ENCODE measurements at places on chromosomes 11 and 22. TPM values are rescaled to one million over a fixed set of nuclear protein-coding genes. Genes with fewer than 3 reads are reported as not detected.

- H3K27ac ChIP-seq, result no peak overlapping the region
- no peak for DNase-seq
- H3K36me3 ChIP-seq, result no peaks in the 10 kb centered on the region
- H3K4me3 ChIP-seq, result no peak overlapping the region
Measured at GRCh38 chr22:22761963-22762772, 117.8 kb downstream of the GGTLC2 start.

GRCh38 chr11:95659088-95659487 lies 130.5 kb downstream of the FAM76B start:
- H3K4me3 ChIP-seq, result no peak overlapping the region
- no peaks in the 10 kb centered on the region for H3K4me1 ChIP-seq
- no peak overlapping the region for H3K27ac ChIP-seq
- DNase-seq, result no peak
- H3K27me3 ChIP-seq, result no peaks in the 10 kb centered on the region

DNA sequence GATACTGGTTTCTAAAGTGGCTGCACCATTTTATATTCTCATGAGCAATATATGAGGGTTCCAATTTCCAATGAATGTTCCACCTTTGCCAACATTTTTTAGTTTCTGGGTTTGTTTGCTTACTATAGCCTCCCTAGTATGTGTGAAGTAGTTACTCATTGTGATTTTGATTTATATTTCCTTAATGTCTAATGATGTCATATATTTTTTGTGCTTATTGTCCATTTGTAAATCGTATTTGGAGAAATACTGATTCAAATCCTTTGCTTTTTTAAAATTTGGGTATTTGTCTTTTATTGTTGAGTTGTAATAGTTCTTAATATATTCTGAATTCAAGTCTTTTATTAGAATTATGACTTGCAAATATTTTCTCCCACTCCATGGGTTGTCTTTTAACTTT lies 161.0 kb upstream of the C11orf58 start:
- H3K4me1 ChIP-seq, result no peaks in the 10 kb centered on the region
- H3K36me3 ChIP-seq, result no peaks in the 10 kb centered on the region
- H3K27me3 ChIP-seq, result no peaks in the 10 kb centered on the region
- H3K4me3 ChIP-seq, result no peak overlapping the region

- no peaks in the 10 kb centered on the region for H3K36me3 ChIP-seq
- no peaks in the 10 kb centered on the region for H3K27me3 ChIP-seq
- no peak overlapping the region for H3K27ac ChIP-seq
- no peak for DNase-seq
Measured at GRCh38 chr22:32380991-32381390, 23.3 kb downstream of the RFPL3 start.

DNA sequence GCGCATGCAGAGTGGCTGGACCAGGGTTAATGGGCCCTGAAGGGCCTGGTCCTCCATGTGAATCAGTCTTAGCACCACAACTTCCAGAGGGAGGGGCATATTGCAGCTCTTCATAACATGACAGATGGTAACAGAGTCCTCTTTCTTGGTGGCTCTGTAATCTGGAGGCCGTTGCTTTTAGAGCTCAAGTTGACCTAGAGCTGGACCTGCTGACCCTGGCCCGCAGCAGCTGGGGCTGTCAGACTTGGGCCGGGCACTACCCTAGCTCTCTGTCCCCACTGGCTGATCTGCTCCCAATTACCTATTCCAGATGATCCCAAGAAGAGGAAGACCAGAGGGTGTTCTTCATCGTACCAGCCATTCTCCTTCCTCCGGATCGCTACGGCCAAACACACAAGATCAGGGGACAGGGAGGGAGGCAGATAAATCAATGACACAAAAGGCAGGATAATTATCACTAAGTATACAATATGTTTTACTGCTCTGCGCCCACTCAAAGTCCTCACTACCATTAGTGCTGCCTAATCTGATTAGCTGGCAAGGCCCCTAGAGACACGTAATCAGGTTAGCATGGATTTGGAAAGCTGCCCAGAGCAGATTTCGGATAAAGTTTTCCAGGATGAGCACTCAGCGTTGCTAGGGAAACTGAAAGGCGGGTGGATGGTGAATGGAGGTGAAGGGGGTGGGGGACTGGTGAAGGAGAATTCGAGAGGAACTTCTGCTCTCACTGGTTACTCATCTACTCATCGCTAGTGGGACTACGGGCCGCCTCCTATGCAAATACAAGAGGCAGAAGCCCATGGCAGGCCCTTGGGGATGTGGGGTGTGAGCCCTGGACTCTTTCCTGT lies 64.5 kb upstream of the PHOX2A start:
- H3K4me1 ChIP-seq, result peaks cover 51% of the 10 kb centered on the region
- no peaks in the 10 kb centered on the region for H3K27me3 ChIP-seq
- H3K27ac ChIP-seq, result peak overlapping the region; percentile 44
- no peak for DNase-seq

DNA sequence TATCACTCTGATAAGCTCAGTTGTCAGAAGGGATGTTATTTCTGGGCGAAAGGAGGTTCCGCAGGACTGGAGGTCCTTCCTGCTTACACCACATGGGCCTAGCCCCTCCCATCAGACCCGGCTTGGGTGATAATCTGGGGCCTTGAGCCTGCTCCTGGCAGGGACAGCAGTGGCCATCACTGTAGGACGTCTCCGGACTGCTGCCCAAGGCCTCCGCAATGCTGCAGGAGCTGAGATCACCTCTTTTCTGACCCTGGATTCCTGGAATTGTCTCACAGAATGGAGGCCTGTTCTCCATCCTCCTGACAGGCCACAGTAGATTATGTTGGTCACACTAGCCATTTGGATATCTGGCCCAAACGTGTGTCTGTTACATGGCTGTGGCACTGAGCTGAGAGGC lies 9.2 kb upstream of the BIK start:
- H3K4me1 ChIP-seq, result no peaks in the 10 kb centered on the region
- no peak for DNase-seq
- H3K27me3 ChIP-seq, result no peaks in the 10 kb centered on the region
- no peaks in the 10 kb centered on the region for H3K36me3 ChIP-seq
- H3K4me3 ChIP-seq, result no peak overlapping the region

DNA sequence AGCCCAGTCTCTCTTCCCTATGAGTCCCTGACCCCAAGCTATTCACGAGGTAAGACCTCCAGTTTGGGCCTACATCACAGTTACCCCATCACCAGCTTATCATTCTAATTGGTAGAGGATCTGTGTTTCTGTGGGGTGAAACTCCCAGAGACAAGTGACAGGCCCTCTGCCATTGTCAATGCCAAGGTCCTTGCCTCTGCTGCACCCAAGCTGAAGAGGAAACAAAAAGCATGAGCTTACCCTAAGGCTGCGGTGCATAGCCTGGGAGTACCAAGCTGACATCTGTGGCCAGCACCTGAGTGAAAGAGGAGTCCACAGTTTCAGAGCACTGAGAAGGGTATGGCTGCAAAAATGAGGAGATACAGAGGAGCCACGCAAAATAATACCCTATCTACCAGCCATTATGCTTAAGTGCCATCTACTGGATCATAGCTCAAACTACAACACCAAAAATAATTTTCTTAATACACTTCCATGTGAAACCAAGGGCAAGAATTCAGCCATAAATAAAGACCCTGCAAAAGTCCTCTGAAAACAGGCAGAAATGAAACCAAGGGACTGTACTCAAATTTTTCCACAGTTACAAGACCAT lies 62.3 kb upstream of the ANO5 start:
- H3K4me1 ChIP-seq, result no peaks in the 10 kb centered on the region
- no peak for DNase-seq
- H3K4me3 ChIP-seq, result no peak overlapping the region
- H3K36me3 ChIP-seq, result no peaks in the 10 kb centered on the region
- H3K27me3 ChIP-seq, result no peaks in the 10 kb centered on the region

DNA sequence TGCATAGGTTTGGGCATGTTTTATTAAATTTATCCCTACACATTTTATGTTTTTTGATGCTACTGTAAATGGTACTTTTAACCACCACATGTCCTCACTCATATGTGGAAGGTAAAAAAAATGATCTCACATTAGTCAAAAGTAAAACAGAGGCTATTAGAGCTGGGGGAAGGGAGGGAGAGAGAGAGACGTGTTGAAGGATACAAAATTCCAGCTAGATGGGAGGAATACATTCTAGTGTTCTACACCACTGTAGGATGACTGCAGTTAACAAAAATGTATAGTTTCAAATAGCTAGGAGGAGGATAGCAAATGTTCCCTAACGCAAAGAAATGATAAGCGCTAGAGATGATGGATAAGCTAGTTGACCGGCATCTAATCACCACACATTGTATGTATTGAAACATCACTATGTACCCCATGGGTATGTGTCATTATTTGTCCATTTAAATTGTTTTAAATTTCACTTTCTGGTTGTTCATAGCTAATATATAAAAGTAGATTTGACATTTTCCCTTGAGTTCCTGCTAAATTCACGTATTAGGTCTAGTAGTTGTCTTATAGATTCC lies 9.9 kb upstream of the GNB1L start:
- H3K4me1 ChIP-seq, result no peaks in the 10 kb centered on the region
- H3K27me3 ChIP-seq, result no peaks in the 10 kb centered on the region
- DNase-seq, result no peak
- H3K4me3 ChIP-seq, result no peak overlapping the region
- no peak overlapping the region for H3K27ac ChIP-seq

DNA sequence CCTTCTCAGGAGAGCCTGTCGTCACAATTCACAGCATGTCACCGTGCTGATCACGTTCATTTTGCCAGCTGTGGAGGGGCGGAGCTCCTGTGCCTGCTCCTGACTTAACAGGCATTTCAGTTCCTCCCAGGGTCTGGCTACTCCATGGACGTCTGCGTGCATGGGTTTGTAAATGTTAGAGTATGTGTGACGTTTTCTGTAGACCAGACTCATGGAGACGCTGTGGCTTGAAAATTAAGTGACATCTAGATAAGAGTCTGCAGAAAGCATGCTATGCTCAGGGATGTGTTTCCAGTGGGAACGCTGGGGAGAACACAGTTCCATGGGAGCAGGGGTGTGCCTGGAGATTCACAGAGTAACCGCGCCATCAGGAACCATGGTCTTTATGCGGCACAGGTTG lies 804.0 kb downstream of the TBC1D22A start:
- no peaks in the 10 kb centered on the region for H3K36me3 ChIP-seq
- no peak overlapping the region for H3K4me3 ChIP-seq
- H3K27me3 ChIP-seq, result no peaks in the 10 kb centered on the region
- no peak for DNase-seq
- H3K27ac ChIP-seq, result no peak overlapping the region
- H3K4me1 ChIP-seq, result peaks cover 18% of the 10 kb centered on the region

DNA sequence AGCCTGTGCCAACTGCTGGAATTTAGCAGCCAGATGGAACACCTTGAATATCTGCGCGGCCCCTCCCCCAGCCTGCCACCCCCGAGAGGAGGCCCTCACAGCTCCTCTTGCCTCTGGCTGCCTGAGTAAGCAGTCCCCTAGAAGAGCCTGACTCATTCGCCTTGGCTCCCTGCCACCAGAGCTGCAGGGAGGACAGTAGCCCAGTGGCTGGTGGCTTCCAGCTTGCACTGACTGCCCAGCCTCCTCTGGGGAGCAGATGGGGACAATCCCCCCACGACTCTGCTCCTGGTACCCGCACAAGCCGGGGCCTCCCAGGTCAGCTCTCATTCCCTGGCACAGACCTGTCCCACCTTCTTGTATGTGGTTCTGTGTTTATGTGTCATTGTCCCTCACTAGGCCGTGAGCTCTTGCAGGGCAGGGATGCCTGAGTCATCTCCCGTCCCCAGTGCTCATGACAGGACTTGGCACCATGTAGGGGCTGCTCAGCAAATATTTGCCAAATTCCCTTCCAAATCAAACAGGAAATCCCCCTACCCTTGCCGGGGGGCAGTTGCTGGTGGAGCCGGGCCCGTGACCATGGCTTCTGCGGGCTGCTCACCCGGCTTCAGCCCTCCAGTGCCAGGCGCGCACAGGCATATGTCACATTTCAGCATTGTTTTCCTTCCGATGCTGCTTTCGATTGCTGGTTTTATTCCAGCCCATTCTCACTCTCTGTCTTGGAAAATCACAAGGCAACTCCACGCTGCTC lies 43.6 kb downstream of the CACNG2 start:
- peaks cover 19% of the 10 kb centered on the region for H3K4me1 ChIP-seq
- DNase-seq, result peak; percentile 96
- H3K36me3 ChIP-seq, result no peaks in the 10 kb centered on the region
- H3K4me3 ChIP-seq, result no peak overlapping the region
- H3K27ac ChIP-seq, result peak overlapping the region; percentile 52

- H3K36me3 ChIP-seq, result no peaks in the 10 kb centered on the region
- H3K27ac ChIP-seq, result no peak overlapping the region
- H3K4me1 ChIP-seq, result no peaks in the 10 kb centered on the region
- DNase-seq, result no peak
- no peak overlapping the region for H3K4me3 ChIP-seq
Measured at GRCh38 chr11:74390697-74391096, 7.5 kb downstream of the PGM2L1 start.

DNA sequence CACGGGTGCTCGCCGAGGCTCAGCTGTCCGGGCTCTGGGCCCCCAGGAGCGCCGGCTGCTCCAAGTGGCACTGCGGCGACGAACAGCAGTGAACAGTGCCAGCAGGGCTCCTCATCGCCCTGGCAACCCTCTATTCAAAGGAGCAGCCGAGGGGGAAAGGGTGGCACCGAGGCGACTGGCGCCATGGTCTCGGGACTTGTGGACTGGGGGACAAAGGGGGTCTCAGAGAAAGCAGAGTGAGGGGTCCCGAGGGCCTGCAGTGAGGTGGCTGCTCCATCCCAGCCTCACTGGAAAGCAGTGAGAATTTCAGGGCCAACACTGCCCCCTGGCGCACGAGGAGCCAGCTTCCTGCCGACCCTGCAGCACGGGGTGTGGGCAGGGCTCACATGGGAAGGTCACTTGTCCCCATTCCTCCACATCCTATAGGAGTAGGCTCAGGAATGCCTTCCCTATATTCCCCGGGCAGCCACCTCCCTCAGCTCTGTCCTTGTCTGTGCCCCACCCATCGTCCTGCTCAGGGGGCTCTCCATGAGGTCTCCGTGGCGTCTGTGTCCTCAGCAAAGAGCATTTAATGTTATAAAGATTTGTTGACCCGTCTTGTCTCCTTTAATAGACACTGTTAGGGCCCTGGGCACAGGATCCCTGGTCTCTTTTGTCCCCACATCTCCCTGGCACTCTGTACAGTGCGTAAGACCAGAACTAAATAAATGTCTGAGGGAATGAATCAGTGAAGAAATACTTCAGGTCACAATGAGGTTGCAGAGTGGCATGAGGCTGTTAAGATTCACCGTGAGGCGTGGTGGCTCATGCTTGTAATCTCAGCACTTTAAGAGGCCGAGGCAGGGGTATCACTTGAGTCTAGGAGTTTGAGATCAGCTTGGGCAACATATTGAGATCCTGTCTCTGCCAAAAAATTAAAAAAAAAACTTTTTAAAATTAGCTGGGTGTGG lies 26.4 kb downstream of the LRFN4 start:
- DNase-seq, result peak; percentile 82
- no peaks in the 10 kb centered on the region for H3K27me3 ChIP-seq
- peak overlapping the region; percentile 37 for H3K4me3 ChIP-seq
- peaks cover 9% of the 10 kb centered on the region for H3K4me1 ChIP-seq
- no peaks in the 10 kb centered on the region for H3K36me3 ChIP-seq

GRCh38 chr11:71504531-71504930 lies 22.5 kb upstream of the KRTAP5-7 start:
- H3K27me3 ChIP-seq, result no peaks in the 10 kb centered on the region
- no peak overlapping the region for H3K4me3 ChIP-seq
- H3K27ac ChIP-seq, result no peak overlapping the region
- H3K4me1 ChIP-seq, result no peaks in the 10 kb centered on the region

Gene UBASH3B
- 2.1 TPM for total RNA-seq

Gene KRTAP5-11
- total RNA-seq, result not detected

Gene SLC17A6
- total RNA-seq, result not detected

Gene TNNT3
- 17.2 TPM for total RNA-seq

Gene OR56A4
- not detected for total RNA-seq

Gene RIC3
- total RNA-seq, result 15.7 TPM

Gene SUSD2
- total RNA-seq, result 4.6 TPM

All from sigmoid colon (tissue), 7 donors.